Tongue (tissue), 3 donors: ENCODE measurements at places on chromosomes 1 and 21. TPM values are rescaled to one million over a fixed set of nuclear protein-coding genes. Genes with fewer than 3 reads are reported as not detected.

DNA sequence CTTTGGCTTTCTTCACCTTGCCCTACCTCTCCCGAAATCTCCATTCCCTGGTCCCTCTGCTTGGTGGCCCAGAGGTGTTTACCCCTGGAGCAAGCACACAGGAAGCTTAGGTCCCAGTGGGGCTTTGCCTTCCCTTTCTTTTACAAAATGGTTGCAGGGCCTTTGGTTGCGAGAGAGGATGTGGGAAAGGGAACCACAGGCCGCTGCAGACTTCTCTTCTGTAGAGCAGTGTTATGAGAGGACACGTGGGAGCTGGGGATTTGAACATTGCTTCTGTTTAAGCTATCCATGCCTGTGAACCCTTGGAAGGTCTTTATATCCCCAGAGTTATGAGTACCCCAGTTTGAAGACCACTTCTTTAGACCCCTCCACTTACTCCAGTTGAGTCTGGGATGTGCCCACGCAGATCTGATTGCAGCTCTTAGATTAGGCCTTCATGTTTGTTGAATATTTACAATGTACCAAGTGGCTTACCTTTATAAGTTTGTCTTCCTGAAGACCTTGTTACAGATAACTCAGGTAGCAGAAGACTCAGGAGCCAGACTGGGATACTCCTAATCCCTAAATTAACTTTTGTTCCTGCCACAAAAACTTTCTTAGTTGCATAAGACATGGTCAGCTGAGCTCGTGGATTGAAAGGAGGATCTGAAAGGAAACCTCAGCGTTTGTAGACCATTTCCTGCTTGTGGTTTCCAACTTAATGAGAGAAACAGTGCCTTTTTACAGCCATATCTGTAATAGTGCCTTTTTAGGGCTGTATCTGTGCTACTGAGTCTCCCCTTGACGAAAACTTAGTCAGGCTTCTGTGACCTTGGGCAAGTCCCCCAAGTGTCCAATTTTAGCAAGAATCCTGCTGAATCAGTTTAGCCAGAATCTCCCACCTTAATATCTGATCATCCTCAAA is 21.9 kb upstream of the IVNS1ABP start:
- no peak for DNase-seq

The RCSD1 gene
- total RNA-seq, result 141 TPM

The GJA9 gene
- not detected for total RNA-seq

The LDLRAD1 gene
- not detected for total RNA-seq

GRCh38 chr1:229070168-229070567 is 200.7 kb upstream of the RAB4A start:
- peak; percentile 84 for DNase-seq

GRCh38 chr1:32178380-32179192 is 889 bp upstream of the TXLNA start:
- DNase-seq, result no peak

GRCh38 chr1:99315305-99315704 is 51.0 kb downstream of the PLPPR4 start:
- DNase-seq, result no peak

The PGLYRP3 gene
- 2.4 TPM for total RNA-seq
